NCI-H345 (cell line): ENCODE measurements at places on chromosomes 16 and 17.

GRCh38 chr17:34154961-34155730 lies 99.9 kb upstream of the CCL2 start:
- DNase-seq = no peak

GRCh38 chr17:14793237-14793636 lies 471.9 kb downstream of the PMP22 start:
- DNase-seq = no peak

- no peak for DNase-seq
These were observed 32.0 kb downstream of the POLR3E start for GRCh38 chr16:22329199-22329695.

- DNase-seq = no peak
These were observed 152.3 kb downstream of the PCTP start for GRCh38 chr17:55903028-55903690.

DNA sequence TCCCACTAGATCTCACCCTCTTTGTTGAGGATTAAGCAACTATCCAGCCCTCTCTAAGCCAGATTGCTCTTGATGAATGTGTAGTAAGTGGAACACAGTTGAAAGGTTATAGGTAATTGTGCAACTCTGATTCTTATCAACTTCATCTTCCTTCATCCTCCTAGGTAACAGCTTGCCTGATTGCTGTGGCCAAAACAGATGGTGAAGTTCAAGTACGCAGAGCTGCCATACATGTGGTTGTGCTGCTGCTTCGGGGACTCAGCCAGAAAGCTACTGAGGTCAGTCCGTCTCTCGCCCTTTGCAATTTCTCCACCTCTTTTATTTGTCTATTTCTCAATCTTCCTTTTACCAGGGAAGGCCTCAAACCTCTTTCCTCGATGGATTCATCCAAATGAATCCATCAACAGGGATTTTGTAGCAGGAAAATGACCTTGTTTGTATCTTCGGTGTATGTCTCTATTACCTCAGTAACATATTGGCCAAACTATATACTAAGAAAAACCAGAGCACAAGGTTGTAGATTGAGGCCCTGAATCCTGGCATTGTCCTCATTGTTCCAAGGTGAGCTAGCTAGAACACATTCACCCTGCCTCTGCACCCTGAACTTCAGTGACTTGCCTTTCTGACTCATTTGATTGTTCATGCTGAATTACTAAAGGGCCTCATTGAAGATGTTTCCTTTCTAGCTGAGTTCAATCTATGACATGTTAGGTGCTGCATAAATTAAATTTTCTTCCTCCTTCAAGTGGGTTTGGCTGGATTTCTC lies 65.1 kb upstream of the HAS3 start:
- no peak for DNase-seq

DNA sequence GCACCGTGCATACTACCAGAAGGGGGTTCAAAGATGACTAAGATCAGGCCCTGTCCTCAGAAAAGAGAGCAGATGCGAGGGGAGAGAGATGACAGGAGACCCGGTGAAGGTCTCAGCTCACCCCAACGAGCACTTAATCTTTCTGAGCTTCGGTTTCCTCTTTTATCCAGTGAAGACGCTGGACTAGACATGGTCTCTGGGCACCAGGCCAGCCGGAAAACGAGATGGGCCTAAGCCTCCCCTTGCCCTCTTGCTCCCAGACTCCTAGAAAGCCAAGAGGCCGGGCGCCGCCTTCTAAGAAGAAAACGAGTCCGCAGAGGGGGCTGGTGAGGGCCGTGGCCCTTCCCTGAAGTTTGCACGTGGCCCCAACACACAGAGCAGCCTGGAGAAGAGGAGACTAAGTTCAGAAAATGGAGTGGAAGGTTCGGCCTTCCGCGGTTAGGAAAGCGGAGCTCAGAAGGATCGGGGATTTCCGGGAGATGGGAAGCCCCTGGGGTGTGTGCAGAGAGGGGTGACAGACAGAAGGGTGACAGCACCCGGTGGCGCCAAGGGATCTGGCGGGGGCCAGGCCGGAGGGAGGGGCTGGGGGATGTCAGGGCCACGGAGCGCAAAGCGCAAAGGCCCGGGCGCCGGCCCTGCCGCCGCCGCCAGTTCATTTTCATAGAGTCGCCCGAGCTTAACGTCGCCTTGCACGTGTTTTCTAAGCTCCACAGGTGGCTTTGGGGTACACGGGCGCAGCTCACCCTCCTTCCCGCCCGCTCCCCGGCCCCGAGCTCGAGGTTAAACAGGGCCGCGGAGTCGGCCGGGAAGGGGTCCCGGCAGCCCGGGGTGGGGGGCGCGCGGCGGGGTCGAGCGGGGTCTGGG lies 42.1 kb upstream of the BHLHA9 start:
- DNase-seq = no peak

GRCh38 chr16:88974080-88974915 lies 2.7 kb downstream of the CBFA2T3 start:
- DNase-seq = no peak

DNA sequence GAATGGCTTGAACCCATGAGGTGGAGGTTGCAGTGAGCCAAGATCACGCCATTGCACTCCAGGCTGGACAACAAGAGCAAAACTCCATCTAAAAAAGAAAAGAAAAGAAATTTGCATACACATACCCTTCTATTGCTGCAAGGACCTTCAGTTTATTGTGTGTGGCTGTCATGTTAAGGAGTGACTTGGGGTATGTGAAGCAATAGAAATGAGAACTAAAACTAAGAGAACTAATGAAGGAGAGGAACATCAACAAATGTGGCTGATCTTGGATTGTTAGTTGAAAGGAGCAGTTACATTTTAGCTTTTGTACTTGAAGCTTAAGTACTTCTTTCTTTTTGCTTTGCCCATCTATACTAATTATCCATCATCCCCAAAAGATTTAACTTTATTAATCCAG lies 12.7 kb upstream of the NSRP1 start:
- DNase-seq = no peak

DNA sequence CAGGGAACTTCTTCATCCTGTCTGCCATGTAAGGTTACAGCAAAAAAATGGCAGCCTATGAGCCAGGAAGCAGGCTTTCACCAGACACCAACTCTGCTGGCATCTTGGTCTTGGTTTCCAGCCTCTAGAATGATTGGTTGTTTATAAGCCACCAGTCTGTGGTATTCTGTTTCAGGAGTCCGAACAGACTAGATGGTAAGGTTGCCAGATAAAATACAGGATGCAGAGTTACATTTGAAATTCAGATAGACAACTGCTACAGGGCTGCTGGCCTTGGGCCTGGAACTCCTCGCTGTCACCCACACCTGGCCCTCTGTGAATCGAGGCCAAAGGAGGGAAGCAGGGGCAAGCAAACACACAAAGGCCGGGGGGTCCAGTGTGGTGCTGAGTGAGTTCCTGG lies 478.8 kb upstream of the CCL2 start:
- DNase-seq = no peak

DNA sequence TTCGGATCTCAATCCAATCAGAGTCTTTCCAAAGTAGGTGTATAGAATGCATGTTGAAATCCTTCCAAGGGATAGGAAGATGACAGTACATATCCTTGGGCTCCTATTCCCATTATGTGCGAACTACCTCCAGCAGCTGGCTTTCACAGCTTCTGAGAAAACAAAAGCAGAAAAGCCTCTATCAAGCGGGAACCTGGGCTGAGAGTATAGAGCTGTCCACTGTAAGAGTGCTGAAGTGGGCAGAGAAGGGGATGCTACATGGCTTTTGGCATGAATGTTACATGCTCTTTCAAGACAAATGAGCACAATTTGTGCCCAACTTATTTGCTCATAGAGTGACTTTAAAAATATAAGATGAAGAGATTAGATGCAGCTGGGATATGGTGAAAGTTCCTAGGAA lies 993.5 kb downstream of the CDH8 start:
- DNase-seq = no peak

- DNase-seq = no peak
These were observed 18.4 kb upstream of the CORO6 start for GRCh38 chr17:29640981-29641642.

- DNase-seq = no peak
These were observed 15.7 kb upstream of the RNF222 start for GRCh38 chr17:8413328-8413727.
